ENCODE measurements at places on chromosomes 6 and 20.

DNA sequence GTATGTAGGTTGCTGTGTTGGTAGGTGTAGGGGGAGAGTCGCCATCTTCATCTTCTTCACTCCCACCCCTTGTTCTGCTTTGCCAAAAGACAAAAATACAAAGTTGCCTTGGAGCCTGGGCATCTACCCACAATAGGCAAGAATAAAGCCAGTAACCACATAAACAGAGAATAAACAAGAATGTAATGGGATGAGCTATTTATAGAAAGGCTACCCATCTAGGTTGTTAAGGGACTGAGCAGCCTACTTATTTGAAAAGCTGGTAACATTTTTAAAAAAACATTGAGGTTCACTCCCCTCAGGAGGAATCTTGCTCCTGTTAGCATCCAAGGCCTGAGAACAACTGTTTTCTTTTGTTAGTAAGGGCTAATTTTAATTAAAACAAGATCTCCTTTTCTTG lies 301.4 kb upstream of the STXBP5 start:
- DNase-seq: no peak

DNA sequence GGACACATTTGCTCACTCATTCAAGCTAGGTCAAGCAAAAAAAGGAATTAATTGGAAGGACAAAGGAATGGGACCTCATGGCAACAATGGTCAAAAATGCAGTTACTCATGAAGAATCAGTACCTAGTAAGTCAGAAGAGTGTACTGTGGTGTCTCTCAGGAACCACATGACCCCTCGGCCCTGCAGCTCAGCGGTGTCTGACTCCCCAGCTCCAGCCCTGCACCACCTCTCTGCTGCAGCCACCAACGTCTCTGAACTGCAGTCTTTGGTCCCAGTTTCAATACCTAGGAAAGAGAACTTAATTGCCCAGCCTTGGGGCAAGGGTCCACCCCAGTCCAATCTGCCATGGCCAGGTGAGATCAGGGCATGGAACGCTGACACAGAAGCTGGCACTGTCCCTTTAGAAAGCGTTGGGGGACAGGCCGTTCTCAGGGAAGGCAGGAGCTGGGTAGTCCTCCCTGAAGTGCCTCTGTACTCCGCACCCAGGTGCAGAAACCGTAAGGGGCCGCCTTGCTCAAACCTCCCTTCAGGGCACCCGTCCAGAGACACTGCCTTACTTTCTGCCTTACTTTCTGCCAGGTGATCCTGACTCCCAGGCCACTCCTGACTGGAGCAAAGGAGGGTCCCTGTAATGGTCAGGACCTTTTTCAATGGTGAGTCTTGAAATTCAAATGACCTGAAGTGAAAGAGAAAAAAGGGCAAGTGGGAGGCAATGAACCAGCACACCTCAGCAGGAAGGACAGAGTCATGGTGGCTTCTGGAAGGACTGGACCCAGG lies 13.2 kb upstream of the NELFCD start:
- DNase-seq: no peak

GRCh38 chr6:14422061-14422460 lies 304.5 kb downstream of the CD83 start:
- no peak for DNase-seq

GRCh38 chr20:2163757-2164156 lies 62.1 kb downstream of the STK35 start:
- DNase-seq: no peak

DNA sequence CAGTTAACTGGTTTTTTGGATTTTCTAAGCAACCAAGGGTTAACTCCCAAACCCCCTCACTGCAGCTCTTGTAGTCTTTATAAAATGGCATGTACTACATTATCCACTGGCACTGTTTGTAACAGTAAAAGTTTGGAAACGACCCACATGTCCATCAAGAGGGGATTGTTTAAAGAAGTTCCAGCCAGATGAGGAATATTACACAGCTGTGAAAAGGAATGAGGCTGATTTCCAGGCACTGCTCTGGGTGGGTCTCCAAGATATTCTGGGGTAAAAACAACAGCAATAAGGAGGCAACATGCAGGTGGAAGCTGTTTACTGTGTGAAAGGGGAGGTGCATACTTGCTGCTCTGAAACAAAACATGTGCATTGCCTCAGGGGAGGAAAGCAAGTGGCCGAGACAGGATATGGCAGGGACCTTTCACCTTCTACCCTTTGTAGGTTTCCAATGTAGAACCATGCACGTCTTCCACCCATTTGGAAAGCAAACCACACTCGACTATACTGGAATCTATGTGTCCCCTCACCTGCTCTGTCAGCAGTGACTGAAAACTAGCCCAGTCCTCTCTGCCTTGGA lies 51.9 kb downstream of the GRM4 start:
- DNase-seq: no peak

DNA sequence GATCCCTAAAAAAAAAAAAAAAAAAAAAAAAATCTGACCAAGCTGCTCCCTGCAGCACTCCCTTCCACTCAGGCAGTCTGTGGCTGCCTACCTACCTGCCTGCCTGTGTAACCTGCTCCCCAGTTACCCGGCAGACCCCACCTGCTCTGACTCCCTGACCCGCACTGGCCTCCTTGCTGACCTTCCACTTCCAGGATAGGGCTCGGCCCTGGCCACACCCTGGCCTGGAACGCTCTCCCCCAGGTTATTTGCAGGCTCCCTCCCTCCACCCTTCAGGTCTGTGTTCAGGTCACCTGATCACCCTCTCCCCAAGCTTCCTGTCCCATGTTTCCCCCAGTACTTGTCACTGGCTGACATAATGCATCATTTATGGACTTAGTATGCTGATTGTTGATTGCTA lies 134.3 kb downstream of the SLC23A2 start:
- DNase-seq: no peak

Data from activated CD4-positive, alpha-beta T cell treated with anti-CD3 and anti-CD28 coated beads, Interleukin-2, Interleukin-6, amounts not matched to agents 100 ng/mL and 50 ng/mL, durations not matched to agents 16 hours and 8 hours (primary cell).